NCI-H1436 treated with DMSO at 0.1 percent for 48 hours (cell line): ENCODE measurements at places on chromosomes 13 and 19.
A peak's percentile ranks its signal among the peaks of the same experiment; 100 is the strongest.

GRCh38 chr13:95552539-95553441, at the start of gene CLDN10:
CLDN10 (plus strand) TSS chr13:95552720; CDS start chr13:95552754, 34 bp downstream.
- no peak for DNase-seq

GRCh38 chr13:40508127-40508526, 158.3 kb downstream of the FOXO1 start:
- DNase-seq, result no peak

GRCh38 chr13:20411638-20412342, 113.9 kb downstream of the CRYL1 start:
- DNase-seq, result no peak

DNA sequence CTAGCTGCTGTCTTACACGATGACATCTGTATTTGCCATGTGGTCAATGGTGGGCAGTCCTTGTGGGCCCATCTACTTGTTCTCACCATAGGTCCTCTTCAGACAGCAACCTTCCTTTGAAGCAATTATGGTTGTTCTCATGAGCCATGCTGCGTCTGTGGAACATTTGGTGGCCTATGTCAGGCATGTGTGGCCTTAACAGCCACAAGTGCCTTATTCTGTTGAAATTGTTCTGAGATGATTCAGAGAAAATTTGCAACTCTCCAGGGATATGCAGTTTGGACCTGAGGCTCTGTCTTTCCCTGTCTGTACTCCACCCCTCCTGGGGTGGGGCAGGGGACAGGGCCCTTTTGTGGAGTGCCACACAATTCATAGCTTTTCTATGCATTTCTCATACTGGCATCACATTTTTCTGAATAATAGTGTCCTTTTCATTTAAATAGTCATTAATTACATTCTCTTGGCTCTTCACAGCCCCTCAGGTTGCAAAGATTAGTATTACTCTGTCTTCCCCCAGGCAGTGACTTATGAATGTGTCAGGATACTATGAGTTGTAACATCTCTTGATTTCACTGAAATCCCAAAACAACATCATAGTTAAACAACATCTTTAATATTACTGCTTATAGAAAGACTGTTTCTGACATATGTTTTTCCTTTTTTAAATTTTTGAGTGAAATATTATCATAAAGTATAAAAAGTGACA, 102.1 kb downstream of the ITGBL1 start:
- DNase-seq, result no peak

DNA sequence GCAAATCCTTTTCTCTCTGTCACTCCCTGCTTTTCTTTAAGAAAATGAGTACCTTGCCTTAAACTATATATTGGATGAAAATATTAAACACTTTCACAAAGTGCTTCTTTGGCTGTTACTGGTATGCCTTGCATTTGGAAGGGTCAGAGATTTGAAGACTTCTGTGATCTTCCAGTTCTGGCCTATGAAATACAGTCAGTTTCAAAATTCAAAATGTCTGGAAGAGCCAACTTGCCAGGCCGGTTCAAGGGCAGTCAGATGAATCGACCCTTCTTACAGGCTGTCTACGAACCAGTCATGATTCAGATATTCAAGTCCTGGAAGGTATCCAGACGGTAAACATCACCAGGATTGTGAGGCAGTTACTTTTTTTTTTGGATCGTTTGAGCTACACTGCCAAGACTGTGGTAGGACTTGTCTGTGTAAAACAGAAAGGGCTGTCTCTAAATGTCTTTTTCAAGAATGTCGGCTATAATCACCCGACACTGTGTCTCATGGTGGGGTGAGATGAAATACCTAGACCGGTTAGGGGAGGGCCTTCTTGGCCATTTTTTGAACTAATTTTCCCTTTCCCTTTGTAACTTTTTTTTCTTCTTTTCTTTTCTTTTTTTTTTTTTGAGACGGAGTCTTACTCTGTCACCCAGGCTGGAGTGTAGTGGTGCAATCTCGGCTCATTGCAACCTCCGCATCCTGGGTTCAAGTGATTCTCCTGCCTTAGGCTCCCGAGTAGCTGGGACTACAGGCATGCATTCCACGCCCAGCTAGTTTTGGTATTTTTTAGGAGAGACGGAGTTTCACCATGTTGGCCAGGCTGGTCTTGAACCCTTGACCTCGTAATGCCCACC, 11.2 kb downstream of the ACTN4 start:
- no peak for DNase-seq

- no peak for DNase-seq
Measured at GRCh38 chr13:97366172-97366688, 67.7 kb upstream of the RAP2A start.

DNA sequence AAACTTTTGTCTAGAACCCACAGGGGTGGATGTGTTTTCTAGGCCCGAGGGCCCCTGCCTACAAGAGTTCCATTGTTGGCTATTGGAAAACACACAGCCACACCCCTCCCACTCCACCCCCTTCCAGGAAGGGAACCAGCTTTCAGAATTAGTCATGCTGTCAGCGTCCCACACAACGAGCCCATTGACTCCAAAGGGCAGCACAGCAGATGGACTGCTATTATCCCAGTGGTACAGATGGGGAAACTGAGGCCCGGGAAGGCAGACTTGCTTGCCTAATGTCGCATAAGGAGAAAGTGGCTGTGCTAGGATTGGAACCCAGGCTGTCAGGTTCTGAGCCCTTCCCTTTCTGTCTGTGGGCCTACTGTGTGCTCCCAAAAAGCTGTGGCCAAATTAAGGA, 8.1 kb upstream of the FXYD3 start:
- no peak for DNase-seq

DNA sequence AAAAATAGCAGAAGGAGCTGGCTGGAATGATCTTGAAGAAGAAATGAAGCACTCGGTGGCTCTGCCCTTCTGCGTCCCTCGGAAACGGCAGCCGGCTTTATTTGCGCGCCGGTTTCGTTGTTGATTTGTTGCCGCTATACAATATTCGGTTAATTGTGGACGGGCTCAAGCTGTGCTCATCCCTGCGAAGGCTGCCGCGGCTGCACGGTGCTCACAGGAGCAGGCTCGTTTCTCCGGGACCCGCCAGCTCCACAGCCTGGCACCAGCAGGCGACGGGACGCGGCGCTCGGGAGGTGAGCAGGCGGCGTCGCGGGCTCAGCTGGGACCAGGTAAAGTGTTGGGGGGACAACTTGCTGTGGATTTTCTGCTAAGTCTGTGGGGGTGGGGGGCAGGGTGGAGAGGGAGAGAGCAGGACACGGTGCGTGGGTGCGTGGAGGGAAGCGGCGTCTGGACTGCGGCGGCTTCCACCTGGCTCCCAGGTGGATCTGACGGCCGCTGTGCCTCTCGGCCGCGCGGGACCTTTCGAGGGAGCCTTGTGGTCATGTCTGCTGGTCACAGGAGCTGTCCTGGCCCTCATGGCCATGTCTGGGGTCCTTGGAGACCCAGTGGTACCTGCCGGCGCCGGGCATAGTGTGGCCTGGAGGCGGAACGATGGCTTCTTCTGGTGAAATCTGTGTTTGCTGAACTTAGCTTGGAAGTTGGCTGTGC, 90.9 kb downstream of the TEX29 start:
- no peak for DNase-seq

DNA sequence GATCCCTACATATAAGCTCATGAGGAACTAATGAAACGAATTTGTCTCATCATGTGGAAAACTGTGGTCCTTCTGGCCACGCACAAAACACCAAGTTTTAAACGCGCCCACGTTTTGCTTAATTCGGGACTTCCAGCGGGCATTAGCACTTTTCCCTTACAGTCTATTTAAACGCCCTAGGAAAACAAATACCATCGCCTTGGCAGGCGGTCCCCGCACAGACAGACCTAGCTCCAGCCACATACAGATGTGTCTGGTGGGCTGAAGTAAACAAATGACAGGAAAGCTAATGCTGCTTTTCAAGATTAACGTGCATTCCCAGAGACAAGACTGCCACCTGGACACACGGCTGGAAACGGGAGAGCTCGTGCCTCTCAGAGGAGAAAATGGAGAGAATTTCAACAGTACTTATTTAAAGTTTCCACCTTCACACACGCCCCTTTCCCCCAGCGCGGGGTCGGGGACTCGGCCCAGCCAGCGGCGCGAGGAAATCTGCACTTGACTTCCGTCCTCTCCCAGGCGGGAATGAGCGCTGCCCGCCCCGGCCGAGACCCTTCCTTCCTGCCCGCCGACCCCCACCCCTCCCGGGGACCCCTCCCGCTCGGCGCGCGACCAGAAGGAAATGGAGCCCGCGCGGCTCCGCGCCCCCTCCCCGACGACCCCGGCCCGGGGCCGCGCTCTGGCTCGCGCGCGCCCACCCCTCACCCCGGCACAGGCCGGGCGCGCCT, 931 bp downstream of the USP12 start:
- DNase-seq, result no peak

GRCh38 chr19:11173516-11174155, 18.1 kb upstream of the SPC24 start:
- DNase-seq, result no peak

GRCh38 chr13:90696254-90696653, 651.2 kb upstream of the MIR17HG start:
- no peak for DNase-seq

- no peak for DNase-seq
Measured at GRCh38 chr19:3398114-3398899, 31.9 kb downstream of the NFIC start.

DNA sequence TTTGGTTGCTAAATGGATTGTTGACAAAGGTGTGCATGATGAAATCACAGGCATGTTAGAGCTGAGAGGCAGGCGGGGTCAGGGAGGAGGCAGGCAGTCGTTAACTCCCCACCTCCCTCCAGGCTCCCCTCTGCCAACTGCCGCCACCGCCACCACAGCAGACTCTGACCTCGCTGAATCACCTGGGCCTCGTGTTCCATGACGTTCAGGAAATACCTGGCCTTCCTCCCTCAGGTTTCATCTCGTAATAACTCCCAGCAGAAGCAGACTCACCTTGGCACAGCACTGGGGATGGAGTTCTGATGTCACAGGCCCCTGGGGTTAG, 198.5 kb downstream of the KATNAL1 start:
- DNase-seq, result peak; percentile 77

GRCh38 chr13:85985797-85986196, 186.6 kb upstream of the SLITRK6 start:
- DNase-seq, result no peak

- DNase-seq, result no peak
Measured at GRCh38 chr13:73223372-73223781, 164.6 kb downstream of the KLF5 start.

DNA sequence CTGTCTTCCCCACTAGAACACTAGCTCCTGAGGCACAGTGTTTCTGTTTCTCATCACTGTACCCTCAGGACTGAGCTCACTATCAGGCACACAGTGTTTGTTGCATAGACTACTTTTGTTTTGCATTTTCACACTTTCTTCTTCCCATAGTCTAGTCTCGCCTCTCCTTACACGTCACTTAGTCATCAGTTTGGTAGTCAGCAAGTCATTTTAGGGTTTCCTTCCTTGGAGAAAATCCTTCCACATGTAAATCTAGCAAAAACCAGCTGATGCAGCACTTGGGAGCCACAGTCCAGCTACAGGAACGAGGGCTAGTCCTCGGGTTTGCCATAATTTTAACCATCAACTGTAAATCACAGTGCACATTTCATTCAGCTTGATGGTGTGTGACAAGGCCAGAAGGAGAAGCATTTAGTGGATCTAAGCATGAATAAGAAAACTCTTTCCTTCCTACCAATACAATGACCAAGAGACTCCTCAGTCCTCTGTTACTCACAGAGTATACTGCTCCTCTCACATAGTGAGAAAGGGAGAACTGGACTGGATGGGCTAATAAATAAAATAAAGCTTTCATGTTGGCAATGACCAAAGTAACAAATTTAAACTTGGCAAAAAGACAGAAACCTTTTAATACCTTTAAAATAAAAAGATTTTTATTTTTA, 221.0 kb downstream of the KLF12 start:
- no peak for DNase-seq

- DNase-seq, result no peak
Measured at GRCh38 chr13:31747291-31747690, 8.0 kb downstream of the RXFP2 start.

GRCh38 chr13:51803422-51804294, at the start of gene DHRS12:
DHRS12 (minus strand) TSS chr13:51804163; CDS start chr13:51799659, 4,504 bp downstream.
- DNase-seq, result no peak

GRCh38 chr19:6725513-6726231, 5.2 kb upstream of the C3 start:
- DNase-seq, result no peak

GRCh38 chr19:48705431-48705830, 9.7 kb downstream of the FUT2 start:
- no peak for DNase-seq

DNA sequence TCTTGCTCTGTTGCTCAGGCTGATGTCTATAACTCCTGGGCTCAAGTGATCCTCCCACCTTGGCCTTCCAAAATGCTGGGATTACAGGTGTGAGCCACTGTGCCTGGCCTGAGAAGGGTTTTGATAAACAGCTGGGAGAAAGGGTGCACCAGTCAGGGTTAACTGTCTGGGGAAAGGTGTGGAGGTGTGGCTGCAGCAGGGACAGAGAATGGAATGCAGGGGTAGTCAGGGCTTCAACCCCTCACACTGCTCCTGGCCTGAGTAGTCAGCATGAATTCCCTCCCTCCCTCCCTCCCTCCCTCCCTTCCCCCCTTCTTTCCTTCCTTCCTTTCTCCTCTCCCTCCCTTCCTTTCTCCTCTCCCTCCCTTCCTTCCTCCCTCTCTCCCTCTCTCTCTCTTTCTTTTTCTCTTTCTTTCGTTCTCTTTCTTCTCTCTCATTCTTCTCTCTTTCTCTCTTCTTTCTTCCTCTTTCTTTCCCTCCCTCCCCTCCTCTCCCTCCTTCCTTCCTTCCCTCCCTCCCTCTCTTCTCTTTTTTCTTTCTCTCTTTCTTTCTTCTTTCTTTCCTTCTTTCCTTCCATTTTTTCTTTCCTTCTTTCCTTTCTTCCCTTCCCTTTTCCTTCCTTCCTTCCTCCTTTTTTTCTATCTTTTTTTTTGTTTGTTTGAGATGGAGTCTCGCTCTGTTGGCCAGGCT, 16.0 kb downstream of the MYO1F start:
- DNase-seq, result no peak

- no peak for DNase-seq
Measured at GRCh38 chr19:582497-583197, 7.0 kb upstream of the HCN2 start.

DNA sequence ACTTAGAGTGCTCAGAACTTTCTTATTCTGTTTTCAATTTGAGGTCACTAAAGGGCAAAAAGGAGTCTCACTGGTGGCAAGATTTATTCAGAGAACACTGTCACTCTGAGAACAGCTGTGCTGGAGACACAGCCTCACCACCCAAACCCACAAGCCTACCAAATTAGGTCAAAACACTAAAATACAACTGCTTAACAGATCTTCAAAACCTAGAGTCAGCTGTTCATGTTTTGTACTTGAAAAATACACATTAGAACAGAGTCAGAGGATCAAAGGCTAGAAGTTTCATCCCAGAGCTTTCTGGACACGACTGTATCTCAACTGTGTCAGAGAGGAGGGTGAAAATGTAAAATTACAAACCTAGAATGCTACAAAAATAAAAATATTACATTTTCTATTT, 89.3 kb downstream of the MIPEP start:
- DNase-seq, result no peak

GRCh38 chr19:50379602-50380001, 3.3 kb downstream of the NR1H2 start:
- DNase-seq, result no peak

GRCh38 chr19:18985257-18985656, 44.2 kb upstream of the HOMER3 start:
- no peak for DNase-seq

GRCh38 chr19:14400951-14401431, 18.1 kb downstream of the DDX39A start:
- no peak for DNase-seq
